Stimulated activated CD4-positive, alpha-beta T cell treated with anti-CD3 and anti-CD28 coated beads, Interleukin-1b, Interleukin-23, amount 100 ng/mL, for 1 hour (primary cell): ENCODE measurements at places on chromosomes 7 and 10.

DNA sequence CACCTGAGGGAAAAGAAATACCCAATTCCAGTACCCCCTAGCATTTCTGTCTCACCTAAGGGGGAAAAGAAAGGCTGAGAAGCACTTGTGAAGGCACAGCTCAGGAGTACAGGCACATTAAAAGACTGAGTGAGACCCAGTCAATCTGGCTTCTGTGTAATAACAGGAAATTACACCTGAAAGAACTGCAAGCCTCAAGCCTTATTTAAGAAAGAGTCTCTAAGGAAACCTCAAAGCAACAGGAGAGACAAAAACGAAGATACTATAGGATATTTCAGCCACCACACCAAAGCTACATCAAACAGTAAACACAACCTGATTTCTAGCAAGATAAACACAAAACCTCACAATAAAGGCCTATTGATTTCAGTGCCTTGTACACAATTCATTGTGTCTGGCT lies 69.6 kb upstream of the CDK1 start:
- DNase-seq, result no peak

GRCh38 chr10:63027531-63027930 lies 105.6 kb upstream of the NRBF2 start:
- no peak for DNase-seq

DNA sequence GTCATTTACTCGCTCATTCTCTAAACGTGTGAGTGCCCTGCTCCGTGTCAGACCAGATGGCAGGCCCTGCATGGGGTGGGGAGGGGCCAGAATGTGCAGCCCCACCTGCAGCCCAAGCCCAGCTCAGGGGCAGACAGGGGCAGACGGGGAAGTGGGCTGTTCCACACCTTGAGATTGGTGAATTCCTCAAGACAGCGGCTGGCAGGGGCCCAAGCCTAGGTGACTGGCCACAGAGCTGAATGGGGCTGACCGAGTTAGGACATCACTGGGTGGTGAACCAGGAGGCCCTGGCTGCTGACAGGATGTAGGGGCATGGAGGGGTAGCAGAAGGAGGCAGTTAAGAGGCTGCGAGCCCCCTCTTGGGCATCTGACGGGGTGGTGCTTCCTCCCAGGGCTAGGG lies 79.1 kb downstream of the MGMT start:
- DNase-seq, result no peak

DNA sequence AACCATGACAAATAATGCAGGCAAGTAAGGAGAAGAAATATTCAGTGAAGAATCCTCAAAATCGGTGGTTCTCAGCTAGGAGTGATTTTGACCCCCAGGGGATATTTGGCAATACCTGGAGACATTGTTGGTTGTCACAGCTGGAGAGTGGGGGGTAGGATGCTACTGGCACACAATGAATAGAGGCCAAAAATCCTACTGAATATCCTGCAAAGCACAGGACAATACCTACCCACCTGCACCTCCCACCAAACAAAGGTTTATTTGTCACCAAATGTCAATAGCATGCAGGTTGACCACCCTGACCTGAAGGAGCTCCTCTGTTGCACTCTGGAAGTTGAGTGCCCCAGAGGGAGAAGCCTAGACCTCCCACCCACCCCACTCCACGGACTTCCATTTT lies 1028.6 kb downstream of the CNTNAP2 start:
- no peak for DNase-seq

DNA sequence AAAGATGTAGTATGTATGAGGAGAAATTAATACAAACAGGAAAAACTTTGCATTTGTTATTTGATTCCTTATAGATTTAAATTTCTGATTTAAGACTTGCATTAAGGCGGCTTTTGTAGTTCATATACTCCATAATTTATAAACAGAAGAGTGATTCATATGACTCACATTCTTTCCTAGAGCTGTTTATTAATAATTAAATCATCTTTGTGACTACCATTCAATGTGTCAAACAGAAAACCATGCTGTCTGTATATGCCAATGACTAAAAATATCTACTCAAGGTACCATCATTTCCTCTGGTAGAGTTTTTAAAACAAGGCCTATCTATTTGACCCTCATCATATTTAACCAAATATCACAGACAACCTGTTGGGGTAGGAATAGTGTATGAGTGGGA lies 501.7 kb downstream of the PARD3 start:
- no peak for DNase-seq

- no peak for DNase-seq
Observed at GRCh38 chr7:156005202-156005691, 193.0 kb upstream of the SHH start.

DNA sequence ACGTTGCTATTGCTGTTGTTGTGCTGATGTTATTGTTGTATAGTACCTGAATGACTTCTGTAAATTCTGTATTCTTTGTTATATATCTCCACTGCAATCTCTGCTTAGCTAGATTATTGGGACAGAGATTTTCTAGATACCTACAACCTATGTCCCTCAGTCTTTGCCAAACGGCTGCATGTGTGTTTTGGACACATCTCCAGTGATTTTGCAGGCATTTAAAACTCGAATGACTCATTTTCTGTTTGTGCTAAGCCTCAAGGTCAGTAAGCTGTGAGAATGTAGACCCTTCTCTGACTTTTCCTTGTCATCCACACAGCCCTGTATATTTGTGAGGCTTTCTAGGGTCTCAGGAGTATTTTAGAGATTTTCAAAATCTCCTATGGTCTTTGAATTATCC lies 410.7 kb downstream of the POM121L12 start:
- no peak for DNase-seq
